ENCODE measurements at places on chromosomes 16 and 17.

DNA sequence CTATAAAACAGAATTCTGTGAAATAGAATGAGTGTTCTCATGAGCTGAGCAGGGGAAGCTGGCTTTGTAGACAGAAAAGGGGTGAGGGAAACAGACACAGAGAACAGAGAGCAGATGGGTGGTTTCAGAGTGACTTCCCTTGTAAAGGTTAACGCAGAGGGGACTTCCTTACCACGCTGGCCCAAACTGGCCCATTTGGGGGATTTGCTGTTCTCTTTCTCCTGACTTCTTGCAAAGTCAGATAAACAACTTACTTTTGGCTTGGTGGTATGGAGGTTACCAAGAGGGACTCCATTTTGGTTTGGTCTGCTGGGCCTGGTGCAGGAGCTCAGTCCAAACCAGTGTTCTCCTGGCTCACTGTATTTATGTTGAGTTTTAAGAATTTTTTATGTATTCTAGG, 48.4 kb downstream of the SEC14L1 start:
- peaks cover 20% of the 10 kb centered on the region for H3K4me1 ChIP-seq

DNA sequence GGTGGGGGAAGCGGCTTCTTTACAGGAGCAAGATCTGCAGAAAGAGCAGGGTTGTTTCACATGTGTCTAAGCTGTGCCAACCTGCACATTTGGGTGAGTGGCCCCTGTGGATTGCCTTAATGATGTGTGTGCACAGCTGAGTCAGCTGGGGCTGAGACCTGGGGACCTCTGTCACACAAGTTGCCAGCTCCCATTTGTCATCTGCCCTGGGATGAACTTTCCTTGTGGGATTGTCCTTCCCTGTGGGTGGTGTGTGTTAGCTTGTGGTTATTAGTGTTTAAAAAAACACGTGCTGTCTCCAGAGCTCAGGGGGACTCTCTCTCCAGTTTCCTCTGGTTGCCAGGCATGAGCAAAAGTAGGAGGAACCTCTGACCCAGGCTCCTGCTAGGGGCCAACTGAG, 400.5 kb upstream of the CCL2 start:
- no peaks in the 10 kb centered on the region for H3K27me3 ChIP-seq
- no peak for DNase-seq
- H3K36me3 ChIP-seq, result no peaks in the 10 kb centered on the region

DNA sequence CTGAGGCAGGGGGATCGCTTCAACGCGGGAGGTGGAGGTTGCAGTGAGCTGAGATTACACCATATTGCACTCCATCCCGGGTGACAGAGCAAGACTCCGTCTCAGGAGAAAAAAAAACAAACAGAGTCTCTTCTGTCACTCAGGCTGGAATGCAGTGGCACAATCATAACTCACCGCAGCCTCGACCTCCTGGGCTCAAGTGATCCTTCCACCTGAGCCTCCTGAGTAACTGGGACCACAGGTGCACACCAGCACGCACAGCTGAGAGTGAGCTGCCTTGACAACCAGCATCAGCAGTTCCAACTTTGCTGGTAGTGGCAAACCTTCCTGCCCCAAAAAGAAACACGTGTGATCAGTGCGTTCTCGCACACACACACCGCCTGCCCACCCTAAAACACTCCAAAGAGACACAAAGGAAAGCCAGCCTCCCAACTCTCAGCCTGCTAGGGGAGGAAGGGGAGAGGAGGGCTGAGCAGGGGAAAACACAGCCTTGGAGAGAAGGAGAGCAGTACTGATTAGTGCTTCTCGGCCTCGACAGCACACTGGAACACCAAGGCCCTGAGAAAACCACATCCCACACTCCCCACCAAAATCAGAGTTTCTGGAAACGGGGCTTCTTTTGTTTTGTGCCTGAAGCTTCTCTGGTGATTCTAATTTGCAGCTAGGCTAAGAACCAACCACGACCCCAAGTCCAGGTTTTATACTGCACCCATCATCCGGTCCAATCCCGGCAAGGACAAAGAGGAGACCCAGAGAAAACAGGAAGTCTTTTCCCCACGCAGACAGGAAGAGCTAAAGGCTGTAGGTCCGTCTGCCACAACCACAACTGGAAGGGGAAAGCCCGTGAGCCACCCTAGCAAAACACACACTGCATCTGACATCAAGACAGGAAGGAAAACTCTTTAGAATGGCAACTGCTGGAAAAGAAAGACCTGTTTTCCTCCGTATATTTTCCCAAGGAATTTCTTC, 28.8 kb downstream of the ZCCHC14 start:
- H3K27ac ChIP-seq, result peak overlapping the region; percentile 99
- H3K4me1 ChIP-seq, result peaks cover 41% of the 10 kb centered on the region
- H3K27me3 ChIP-seq, result no peaks in the 10 kb centered on the region
- peaks cover 3% of the 10 kb centered on the region for H3K36me3 ChIP-seq

GRCh38 chr17:63774141-63774968, at the start of gene DDX42:
TSS of gene DDX42 (plus strand) at chr17:63774170. CDS start at chr17:63787050, 12,880 bp downstream.
- peaks cover 17% of the 10 kb centered on the region for H3K4me1 ChIP-seq
- peak within 1 kb of the TSS; percentile 98 for H3K27ac ChIP-seq
- H3K4me3 ChIP-seq, result peak within 1 kb of the TSS; percentile 81
- DNase-seq, result peak; percentile 84

GRCh38 chr16:10325783-10326543, 59.9 kb upstream of the ATF7IP2 start:
- no peaks in the 10 kb centered on the region for H3K4me1 ChIP-seq
- no peak for DNase-seq
- no peak overlapping the region for H3K4me3 ChIP-seq
- H3K36me3 ChIP-seq, result no peaks in the 10 kb centered on the region

DNA sequence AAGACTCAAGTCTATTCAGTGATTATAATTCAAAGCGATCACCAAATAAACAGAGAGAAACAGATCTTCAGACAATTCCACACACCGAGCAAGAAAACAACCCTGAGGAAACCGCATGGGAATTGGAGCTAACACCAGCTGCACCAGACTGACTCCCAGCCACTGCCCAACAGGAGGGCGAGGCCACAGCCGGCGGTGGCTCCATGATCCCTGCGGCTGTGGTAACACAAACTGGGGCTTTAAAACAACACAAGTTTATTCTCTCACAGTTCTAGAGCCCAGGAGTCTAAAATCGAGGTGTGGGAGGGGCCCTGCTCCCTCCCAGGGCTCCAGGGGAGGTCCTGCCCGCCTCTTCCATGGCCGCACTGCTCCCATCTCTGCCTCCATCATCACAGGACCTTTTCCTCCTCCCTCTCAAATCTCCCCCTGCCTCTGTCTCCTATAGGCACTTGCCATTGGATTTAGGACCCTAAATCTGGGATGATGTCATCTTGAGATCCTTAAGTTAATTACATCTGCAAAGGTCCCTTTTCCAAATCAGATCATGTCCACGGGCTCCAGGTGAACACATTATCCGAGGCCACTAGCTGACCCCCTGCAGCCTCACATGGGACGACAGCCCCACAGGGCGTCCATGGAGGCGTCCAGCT, 9.7 kb upstream of the HEXD start:
- no peaks in the 10 kb centered on the region for H3K4me1 ChIP-seq

GRCh38 chr16:68590201-68590994, 51.3 kb downstream of the ZFP90 start:
- DNase-seq, result peak; percentile 94
- H3K27ac ChIP-seq, result no peak overlapping the region
- no peaks in the 10 kb centered on the region for H3K4me1 ChIP-seq
- peak overlapping the region; percentile 56 for H3K4me3 ChIP-seq

DNA sequence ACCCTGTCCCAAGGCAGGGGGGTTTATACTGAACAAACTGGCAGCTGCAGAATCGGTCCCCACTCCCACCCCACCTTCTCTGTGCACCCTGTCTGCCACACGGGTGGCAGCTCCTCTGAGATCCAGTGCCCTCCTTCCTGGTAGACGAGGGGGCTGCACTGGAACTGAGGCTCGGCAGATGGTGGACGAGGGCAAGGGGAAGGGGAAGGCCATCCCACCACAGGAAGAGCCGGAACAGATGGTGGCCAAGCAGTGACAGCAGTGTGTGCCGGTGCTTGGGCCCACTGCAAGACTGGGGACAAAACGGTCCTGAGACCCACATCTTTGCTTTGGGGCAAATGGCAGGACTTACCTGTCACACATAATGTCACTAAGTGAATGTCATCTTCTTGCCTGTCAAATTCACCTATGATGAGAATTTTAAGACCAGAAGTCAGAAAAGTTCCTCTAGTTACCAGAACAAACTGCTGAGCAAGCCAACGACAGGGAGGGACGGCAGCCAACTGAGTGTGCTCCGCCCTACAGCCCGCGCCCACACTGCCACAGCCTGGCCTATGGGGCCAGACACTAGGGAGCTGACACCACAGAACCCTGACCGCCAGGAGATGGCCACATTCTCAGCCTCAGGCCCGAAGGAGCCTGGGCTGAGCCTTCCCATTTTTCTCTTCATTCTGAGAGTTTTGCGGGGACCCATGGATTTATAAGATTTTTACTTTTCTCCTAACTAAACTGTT, 14.4 kb downstream of the NTAN1 start:
- no peak overlapping the region for H3K4me3 ChIP-seq
- peaks cover 11% of the 10 kb centered on the region for H3K4me1 ChIP-seq
- DNase-seq, result peak; percentile 94
- no peaks in the 10 kb centered on the region for H3K27me3 ChIP-seq
- peaks cover 48% of the 10 kb centered on the region for H3K36me3 ChIP-seq

DNA sequence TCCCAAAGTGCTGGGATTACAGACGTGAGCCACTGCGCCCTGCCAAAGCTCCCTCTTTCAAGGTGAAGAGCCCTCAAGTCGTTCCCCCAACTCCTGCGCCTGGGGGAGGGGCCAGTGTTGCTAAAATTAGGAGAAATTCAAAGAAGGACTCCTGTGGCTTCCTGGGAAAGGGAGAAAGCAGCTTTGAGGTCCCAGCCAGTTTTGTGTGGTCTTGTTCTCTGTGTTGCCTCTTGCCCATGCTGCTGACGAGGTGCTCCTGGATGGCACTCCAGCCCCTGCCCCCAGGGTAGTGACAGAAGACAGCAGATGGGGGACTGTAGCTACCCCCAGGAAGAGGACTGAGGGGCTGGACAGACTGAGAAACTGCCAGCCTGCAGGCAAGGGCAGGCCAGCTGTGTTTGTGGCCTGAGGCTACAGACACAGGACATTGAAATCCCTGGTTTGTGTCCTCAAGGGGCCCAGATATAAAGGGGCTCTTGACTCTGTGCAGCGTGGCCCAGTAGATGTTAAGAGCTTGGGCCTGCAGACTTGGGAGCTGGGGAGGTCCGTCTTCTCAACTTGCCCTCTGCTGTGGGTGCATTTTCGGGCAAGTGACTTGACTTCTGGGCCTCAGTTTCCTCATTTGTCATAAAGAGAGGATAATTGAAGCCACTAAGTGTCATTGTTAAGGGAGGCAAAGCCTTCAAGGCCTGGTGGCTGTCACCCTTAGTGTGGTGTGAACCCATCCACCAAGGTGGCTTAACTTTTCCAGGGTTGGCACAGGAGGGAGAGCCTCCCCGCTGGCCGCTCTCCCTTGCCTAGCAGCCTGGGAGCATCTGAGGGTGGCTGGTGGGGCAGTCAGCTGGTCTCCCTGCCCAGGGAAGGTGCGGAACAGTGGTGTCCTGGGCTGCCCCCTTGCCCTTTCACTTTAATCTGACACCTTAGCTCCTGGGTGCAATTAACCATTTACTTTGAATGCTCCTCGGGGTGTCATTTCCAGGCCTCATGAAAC, 4.1 kb downstream of the UBALD2 start:
- peak; percentile 67 for DNase-seq
- H3K4me3 ChIP-seq, result no peak overlapping the region
- H3K27me3 ChIP-seq, result no peaks in the 10 kb centered on the region
- H3K4me1 ChIP-seq, result peaks cover 27% of the 10 kb centered on the region
- H3K36me3 ChIP-seq, result peaks cover 10% of the 10 kb centered on the region
- peak overlapping the region; percentile 76 for H3K27ac ChIP-seq

DNA sequence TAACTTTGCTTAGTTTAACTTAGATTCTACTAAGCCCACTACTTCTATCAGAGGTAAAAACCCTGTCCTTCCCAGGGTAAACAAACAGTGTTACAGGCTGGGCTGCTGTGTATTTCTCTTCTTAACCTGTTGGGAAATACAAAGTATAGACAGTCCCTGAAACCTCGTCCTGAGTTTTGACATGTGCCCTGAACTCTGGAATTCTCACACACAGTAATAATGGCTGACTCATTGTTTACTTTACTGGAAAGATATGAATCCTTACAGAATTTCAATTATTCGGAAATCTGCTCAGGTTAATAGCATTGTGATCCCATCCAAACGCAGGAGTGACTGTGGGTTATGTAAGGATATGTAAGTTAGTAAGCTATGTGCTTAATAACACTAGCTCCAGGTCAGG, 199.1 kb downstream of the TMEM114 start:
- H3K4me1 ChIP-seq, result no peaks in the 10 kb centered on the region
- no peaks in the 10 kb centered on the region for H3K27me3 ChIP-seq

- DNase-seq, result peak; percentile 98
- peaks cover 5% of the 10 kb centered on the region for H3K4me1 ChIP-seq
- no peak overlapping the region for H3K27ac ChIP-seq
- H3K27me3 ChIP-seq, result no peaks in the 10 kb centered on the region
Measured at GRCh38 chr16:728131-728889, 1.4 kb downstream of the HAGHL start.

- DNase-seq, result peak; percentile 100
- H3K27me3 ChIP-seq, result no peaks in the 10 kb centered on the region
- peak overlapping the region; percentile 23 for H3K27ac ChIP-seq
- H3K36me3 ChIP-seq, result peaks cover 56% of the 10 kb centered on the region
Measured at GRCh38 chr16:2095315-2095853, 40.3 kb downstream of the PKD1 start.

GRCh38 chr17:39872751-39873150, 4.7 kb downstream of the ZPBP2 start:
- no peaks in the 10 kb centered on the region for H3K36me3 ChIP-seq
- no peak overlapping the region for H3K4me3 ChIP-seq
- no peak for DNase-seq
- peaks cover 33% of the 10 kb centered on the region for H3K27me3 ChIP-seq
- H3K4me1 ChIP-seq, result no peaks in the 10 kb centered on the region

DNA sequence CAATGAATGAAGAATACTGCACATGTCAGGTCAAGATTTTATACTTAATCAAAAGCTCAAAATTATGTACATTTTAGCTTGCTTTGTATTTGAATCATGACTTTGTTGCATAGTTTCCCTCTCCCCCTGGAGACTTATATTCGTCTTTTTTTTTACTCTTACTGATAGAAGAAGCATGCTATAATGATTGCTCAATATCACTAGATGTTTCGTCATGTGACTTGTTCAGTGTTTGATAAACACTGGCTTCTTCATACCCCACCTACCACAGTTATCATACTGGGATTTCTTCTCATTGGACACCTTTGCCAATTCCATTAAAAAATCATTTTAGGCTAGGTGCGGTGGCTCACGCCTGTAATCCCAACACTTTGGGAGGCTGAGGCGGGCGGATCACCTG, 148.7 kb downstream of the FTO start:
- H3K4me1 ChIP-seq, result no peaks in the 10 kb centered on the region
- no peaks in the 10 kb centered on the region for H3K36me3 ChIP-seq
- H3K4me3 ChIP-seq, result no peak overlapping the region
- DNase-seq, result no peak
- H3K27me3 ChIP-seq, result no peaks in the 10 kb centered on the region

DNA sequence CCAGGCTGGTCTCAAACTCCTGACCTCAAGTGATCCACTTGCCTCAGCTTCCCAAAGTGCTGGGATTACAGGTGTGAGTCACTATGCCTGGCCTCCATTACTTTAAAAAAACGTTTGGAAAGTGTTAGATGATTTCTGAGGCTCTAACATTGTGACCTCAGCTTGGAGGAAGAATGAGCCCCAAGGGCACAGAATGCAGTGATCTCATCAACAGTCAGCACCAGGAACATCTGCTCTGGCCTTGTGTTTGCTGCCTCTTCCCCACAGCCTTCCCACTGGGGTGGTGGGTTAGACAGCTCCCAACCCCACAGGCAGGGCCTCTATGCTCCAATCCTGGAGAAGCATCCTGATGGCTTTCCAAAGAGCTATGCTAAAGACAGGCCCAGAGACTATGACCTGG, 37.7 kb upstream of the SREBF1 start:
- peaks cover 39% of the 10 kb centered on the region for H3K36me3 ChIP-seq
- H3K4me3 ChIP-seq, result no peak overlapping the region
- no peak overlapping the region for H3K27ac ChIP-seq
- DNase-seq, result peak; percentile 91
- peaks cover 20% of the 10 kb centered on the region for H3K4me1 ChIP-seq

Data from osteoblast (primary cell).